LHCN-M2 (cell line): ENCODE measurements at places on chromosomes 13 and 19. TPM values are rescaled to one million over a fixed set of nuclear protein-coding genes. Genes with fewer than 3 reads are reported as not detected.

GRCh38 chr13:44354884-44355283 lies 18.7 kb upstream of the SERP2 start:
- no peak for DNase-seq

- no peak for DNase-seq
Measured at GRCh38 chr13:50766013-50766412, 77.5 kb downstream of the DLEU7 start.

DNA sequence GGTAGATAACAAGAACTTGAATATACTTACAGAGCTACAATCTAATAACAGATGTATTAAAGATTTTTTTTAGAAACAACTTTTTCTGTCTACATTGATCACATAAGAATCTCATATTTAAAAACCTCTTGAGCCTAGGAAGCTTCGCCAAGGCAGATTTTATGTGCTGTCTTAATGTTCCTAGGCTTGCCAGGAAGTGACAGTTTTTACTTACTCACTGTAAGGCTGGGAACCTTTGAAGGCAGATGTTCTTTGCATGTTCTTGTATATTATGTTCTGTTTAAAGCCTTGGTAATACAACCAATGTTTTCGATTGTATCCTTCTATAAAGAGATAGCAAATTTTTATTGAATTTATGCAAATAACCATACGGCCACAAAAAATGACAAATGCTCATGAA lies 492.7 kb downstream of the GPC5 start:
- DNase-seq, result no peak

F2RL3 gene
- not detected in 2 replicates for total RNA-seq

GRCh38 chr13:68026077-68026476 lies 795.9 kb upstream of the PCDH9 start:
- no peak for DNase-seq

DNA sequence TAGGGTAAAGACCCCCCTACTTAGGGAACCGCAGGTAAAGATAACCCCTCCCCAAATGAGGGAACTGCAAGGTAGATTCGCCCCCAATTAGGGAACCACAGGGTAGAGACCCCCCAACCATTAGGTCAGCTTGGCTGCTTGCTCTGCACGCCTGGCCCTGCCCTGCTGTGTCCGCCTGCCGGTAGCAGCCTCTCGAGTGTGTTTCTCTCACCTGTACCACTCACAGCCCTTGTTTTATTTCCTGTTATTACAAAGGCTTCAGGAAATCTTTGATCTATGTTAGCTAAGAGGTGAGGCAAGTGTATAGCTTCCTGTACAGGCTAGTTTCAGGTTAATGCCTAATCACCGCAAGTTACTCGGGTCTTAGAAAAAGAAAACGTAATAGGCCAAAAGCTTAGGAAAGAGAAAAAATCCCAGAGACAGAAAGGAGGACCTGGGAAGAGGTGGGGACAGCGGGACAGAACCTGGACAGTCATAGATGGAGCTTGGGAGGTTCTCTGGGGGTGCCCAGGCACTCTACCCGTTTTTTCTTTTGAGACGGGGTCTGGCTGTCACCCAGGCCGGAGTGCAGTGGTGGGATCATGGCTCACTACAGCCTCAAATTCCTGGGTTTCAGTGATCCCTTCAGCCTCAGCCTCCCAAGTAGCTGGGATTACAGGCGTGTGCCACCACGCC lies 23.1 kb upstream of the EIF3G start:
- no peak for DNase-seq

DNA sequence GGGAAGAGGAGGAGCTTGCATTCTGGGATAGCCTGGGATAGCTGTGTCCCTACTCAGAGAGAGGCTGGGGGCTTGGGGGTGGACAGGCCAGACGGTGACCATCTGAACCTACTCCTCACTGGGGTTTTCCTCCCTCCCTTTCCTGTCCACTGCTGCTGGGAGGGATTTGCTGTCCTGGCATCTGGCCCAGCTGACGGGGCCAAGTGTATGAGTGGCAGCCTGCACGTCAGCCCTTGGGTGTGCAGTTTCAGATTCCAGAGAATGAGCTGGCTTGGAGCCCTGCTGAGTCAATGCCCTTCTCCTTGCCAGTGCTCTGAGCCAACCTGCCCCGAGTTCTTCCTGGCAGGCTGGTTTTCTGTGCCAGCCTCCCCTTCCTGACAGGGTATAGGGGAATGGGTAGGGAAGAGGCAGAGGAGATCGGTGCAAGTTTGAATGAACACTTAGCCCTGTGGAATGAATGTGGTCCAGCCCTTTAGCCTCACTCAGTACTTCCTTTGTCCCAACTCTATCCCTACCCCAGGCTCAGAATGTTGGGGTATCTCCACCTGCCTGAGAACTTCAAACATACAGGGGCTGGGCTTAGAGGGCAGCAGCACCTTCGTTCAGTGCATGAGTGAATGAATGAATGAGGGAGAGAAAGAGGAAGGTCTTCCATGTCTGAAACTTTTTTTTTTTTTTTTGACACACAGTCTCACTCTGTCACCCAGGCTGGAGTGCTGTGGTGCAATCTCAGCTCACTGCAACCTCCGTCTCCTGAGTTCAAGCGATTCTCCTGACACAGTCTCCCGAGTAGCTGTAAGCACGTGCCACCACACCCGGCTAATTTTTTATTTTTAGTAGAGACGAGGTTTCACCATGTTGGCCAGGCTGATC lies 1.8 kb upstream of the ANGPTL4 start:
- DNase-seq, result peak; percentile 99

ZNF730 gene
- 14.2 and 14.3 TPM in 2 replicates for total RNA-seq

DNA sequence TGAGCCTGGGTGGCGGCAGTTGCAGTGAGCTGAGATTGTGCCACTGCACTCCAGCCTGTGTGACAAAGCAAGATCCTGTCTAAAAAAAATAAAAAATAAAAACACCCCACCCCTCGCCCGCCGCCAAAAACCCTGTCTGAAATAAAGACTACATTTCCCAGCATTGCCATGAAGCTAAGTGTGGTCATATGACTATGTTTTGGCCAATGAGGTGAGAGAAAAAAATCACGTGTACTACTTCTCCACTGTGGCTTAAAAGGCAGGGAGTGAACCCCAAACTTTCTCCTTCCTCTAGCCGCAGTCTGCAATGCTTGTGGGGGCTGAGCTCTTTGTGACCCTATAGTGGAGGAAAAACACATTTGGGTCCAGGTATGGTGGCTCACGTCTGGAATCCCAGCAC lies 54.9 kb downstream of the COLGALT1 start:
- DNase-seq, result peak; percentile 19

DNA sequence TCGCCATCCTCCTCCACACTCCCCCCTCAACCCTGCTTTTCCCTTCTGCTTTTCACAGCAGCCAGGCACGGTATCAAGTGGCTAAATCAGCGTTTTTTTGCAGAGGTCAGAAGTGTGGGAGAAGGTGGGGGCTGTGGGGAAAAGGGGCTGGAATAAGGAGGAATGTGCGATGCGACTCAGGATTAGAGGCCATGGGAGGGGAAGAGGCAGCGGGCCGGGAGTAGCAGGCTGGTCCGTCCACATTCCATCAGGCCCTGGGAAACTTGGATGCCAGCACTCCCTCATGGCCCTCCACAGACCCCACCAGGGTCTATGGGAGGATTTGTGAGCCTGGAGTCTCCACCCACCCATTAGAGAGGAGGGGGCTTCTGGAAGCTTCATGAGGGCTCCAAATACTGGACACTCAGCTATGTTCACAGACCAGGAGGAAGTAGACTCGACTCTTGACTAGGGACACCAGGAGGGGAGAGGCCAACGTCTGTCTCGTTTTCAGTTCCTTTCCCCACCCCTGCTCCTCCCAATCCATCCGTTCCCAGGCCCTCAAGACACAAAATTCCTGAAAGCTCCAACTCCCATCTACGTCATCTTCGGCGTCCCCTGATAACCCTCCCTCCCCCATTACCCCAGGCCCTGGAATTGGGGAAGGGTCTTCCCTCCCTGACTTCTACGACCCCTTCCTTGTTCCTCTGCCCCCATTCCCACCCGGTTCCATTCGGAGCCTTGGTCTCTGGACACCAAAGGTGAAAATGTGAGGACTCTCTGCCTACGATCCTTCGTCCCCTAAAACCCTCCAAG lies 3.3 kb upstream of the KCNC3 start:
- DNase-seq, result no peak

DNA sequence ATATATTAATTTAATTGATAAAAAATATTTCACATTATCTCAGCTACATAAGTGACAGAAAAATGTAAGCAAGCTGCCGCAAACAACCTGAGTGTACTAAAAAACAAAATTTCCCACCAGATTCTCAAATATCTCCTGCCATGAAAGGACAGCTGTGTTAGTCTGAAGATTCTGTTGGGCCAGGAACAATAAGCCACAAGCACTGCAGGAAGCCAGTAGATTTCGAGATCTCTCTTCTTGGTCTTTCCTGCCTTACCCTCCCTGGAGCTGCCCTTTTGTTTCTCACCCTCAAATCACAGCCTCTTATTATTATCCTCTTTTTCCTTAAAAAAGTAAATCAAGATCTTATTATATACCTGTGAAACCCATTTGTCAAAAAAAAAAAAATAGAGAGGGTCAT lies 165.6 kb downstream of the EFNB2 start:
- DNase-seq, result peak; percentile 19

DNA sequence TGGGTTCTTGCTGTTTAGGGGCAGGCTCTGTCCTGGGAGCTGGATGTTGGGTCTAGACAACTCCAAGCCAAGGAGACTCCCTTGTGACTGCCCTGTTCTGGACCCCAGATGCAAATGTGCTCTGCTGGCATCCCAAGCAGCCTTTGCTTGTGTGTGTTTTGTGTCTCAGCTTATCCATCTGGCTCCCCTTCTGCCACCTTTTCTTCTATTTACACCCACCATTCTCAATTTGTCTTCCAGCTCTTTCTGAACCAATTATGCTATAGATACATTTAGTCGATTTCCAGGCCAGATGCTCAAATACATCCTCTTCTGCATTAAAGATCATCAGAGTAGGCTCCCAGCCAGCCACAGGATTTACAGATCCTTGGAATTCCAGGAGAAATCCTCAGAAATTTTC lies 115.0 kb upstream of the SLC7A1 start:
- no peak for DNase-seq

DNA sequence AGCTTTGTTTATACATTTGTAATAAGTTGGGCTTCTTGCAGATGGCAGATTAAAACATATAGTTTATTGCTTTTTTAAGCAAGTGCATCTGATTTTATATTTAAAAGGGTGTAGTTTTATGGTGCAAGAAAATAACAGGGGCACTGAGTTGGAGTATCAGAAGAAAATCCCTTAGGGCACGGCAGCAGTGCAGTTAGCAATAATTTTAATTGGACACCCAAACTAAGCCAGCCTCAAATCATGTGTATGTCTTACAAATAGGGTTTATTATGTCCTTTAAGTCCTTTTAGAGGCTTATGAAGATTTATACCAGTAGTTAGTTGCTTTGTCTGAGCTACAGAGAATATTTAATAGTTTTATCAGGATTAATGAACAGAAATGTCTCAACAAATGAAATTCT lies 57.5 kb downstream of the GPC6 start:
- no peak for DNase-seq

GRCh38 chr13:19713186-19713965 lies 69.4 kb downstream of the PSPC1 start:
- peak; percentile 53 for DNase-seq

GRCh38 chr13:51874651-51875050 lies 12.9 kb downstream of the CCDC70 start:
- no peak for DNase-seq

GRCh38 chr19:10422846-10423245 lies 2.5 kb downstream of the PDE4A start:
- no peak for DNase-seq

DNA sequence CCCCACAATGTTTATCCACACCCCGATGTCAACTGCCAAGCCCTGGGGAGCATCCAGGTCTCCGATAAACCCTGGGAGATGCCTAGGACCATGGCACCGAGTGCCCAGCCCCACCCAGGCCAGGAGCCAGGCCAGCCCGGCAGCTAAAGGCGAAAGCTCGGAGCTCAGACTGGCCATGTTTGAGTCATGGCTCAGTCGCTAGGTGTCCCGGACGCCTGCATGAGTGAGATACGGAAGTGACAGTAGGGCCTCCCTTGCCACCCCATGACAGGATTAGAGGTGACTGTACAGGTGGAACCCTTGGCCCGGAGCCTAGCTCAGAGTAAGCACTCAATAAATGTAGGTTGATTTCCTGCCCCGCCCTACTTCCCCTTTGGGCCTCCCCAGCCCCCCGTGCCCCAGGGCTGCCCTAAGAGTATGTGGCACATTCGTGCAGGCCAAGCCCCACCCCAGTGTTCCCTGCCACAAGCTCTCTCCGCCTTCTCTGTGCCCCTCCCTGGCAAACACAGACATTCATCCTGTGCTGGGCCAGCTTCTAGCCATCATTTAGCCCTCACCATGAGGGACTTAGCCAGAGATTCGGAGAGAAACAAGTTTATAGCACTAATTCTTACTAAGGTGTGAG lies 5.8 kb upstream of the TPM4 start:
- DNase-seq, result no peak

GRCh38 chr13:111652676-111653075 lies 332.2 kb downstream of the TEX29 start:
- DNase-seq, result no peak

DNA sequence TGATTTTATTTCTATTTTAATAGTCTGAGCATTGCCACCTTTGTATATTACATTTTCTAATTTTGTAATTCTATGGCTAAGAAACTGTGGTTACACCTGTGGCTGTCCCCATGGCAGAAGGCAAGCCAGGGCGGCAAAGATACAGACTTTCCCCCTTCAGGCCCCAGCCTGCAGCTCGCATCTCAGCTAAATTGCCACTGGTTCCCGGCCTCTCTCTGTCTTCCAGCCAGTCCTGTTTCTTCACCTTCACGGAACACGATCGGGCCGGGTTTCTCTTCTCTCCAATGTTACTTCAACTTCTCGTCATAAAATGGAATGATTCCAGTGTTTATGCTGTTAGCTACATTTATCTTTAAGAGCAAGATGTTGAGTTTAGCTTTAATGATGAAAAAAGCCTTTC lies 124.5 kb upstream of the ZNF507 start:
- DNase-seq, result no peak

GRCh38 chr13:63632321-63632720 lies 2216.7 kb upstream of the PCDH20 start:
- no peak for DNase-seq

DNA sequence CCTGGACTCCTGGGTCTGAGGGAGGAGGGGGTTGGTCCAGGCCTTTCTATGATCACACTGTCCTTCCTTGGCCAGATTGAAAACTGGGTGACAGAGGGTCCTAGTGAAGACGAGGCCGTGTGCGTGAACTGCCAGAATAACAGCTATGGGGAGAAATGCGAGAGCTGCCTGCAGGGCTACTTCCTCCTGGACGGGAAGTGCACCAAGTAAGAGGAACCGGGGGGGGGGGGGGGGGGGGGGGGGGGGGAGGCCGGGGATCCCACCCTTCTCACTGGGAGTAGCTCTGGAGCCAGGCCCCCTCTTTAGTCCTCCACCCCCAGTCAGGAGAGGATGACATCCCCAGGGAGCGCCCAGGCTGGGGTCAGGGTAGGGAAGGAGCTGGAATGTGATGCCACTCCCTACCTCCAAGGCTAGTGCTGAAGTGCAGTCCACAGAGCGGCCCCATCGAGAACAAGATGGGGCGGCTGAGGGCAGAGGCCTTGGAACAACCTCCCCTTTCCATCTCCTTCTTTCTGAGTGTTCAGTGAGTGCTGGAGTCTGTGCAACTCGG lies 19.4 kb downstream of the CNFN start:
- no peak for DNase-seq
